Stimulated activated CD4-positive, alpha-beta T cell treated with anti-CD3 and anti-CD28 coated beads, TNF-alpha, amount 100 ng/mL, for 1 hour (primary cell): ENCODE measurements at places on chromosomes 1 and 21.

GRCh38 chr1:230408971-230409370 is 17.2 kb downstream of the PGBD5 start:
- no peak for DNase-seq

- no peak for DNase-seq
These were observed 14.7 kb upstream of the OVAAL start for GRCh38 chr1:180544050-180544449.

DNA sequence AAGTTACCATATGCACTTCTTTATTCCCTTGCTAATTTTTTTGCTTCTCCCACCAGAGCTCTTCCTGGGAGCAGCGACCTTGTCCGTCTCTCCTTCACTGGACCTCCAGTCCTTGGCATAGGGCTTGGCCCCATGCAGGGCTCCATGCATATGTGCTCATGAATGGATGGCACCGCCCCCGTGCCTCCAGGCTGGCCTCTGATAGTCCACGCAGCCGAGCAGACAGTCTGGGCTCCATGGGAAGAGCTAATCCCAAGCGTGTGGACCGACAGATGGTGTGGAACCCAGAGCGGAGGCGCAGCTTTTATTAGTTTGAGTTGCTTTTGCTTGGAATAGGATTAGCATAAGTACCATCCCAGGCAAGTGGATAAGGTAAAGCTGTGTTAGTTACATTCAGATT is 41.8 kb downstream of the CDCP2 start:
- DNase-seq = no peak

- no peak for DNase-seq
These were observed 173.6 kb downstream of the COP1 start for GRCh38 chr1:176033474-176033873.

GRCh38 chr1:178518894-178519293 is 6.0 kb downstream of the TEX35 start:
- no peak for DNase-seq

- DNase-seq = no peak
These were observed 38.2 kb downstream of the ARHGEF11 start for GRCh38 chr1:157007306-157007705.

DNA sequence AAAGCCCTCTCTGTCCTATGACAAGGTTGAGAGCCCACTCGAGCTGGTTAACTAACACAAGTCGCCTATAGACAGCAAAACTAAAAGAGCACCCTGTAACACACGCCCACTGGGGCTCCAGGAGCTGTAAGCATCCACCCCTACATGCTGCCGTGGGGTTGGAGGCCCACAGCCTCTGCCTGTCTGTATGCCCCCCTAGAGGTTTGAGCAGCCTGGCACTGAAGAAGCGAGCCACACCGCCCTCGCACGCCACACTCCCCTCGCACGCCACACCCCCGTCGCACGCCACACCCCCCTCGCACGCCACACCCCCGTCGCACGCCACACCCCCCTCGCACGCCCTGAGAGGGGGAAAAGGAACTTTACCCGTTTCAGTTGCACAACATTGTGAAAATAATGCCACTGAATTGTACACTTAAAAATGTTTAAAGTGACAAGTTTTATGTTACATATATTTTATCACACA is 13.2 kb upstream of the HMGCL start:
- peak; percentile 38 for DNase-seq

- no peak for DNase-seq
These were observed 36.8 kb downstream of the NTPCR start for GRCh38 chr1:232987046-232987773.

GRCh38 chr1:158257888-158258287 is 3.7 kb downstream of the CD1A start:
- DNase-seq = no peak

- DNase-seq = no peak
These were observed 6.3 kb downstream of the FHL3 start for GRCh38 chr1:37998913-37999429.

- no peak for DNase-seq
These were observed 160.2 kb upstream of the IRF2BP2 start for GRCh38 chr1:234769986-234770795.

DNA sequence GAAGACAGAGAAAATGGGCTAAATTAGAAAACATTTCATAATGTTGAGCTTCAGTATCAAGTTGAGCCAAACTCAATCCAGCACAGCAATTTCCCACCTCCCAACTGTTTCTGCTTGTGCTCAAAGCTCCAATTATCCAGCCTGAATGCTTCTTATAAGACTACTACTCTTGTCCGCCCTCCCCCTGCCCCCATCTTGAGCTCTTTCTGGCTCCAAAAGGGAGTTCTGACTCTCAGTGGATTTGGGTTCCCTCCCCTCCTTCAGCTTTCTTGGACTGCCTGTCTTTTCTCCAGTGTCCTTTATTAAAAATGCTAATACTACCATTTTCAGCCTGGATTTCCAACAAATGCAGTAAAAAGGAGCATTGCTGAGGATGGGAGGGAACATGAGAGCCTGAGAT is 174.8 kb downstream of the ASTN1 start:
- DNase-seq = no peak

DNA sequence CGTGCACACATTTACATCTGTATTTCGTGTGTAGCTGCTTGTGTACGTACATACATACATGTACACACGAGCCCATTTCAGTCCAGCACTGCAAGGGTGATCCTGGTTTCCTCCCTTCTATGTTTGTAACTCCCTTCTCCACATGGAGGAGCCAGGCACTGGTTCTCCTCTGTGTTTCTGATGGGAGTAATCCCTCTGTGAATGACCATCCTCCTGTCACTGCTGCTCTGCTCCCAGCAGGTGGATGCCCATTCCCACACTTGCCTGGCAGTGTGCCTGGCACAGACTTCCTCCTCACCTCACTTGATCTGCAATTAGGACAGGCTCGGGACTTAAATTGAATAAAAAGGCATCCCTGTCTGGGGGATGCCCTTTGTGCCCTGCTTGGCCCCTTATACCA is 37.1 kb downstream of the TRAPPC10 start:
- no peak for DNase-seq

DNA sequence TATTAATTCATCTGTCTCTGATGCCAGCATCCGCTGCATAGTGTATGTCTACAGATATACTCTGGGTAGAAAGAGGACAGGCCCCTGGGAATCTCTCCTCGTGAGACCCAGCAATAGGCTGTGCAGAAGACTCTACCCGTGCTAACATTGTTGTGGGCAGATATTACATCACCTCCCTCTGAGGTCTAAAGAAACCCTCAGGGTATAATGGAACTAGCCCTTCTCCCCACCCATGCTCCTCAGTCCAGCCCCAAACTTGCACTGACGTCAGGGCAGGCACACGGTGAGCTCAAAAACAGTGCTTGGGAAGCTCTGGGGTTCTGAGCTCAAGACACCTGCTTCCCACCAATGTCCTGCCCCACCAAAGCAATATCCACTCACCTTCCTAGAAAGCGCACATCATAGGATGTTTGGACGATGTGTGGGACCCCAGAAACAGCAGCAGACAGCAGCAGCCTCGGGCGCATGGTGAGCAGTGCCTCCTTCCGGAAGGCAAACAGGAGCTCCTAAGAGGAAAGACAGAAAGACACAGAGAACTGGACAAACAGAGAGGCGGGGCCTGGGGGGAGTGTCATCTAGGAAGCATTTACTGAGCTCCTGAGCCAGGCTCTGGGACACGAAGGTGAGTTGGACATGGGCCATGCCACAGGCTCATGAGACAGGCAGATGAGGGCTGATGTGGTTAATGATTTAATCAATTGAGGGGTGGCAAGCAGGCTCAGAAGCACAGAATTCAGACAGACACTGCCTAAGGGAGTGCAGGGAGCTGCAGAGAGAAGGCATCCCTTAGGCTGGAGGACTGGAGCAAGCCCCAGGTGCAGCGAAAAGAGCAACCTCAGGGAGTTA is 4.8 kb downstream of the OVGP1 start:
- DNase-seq = no peak

DNA sequence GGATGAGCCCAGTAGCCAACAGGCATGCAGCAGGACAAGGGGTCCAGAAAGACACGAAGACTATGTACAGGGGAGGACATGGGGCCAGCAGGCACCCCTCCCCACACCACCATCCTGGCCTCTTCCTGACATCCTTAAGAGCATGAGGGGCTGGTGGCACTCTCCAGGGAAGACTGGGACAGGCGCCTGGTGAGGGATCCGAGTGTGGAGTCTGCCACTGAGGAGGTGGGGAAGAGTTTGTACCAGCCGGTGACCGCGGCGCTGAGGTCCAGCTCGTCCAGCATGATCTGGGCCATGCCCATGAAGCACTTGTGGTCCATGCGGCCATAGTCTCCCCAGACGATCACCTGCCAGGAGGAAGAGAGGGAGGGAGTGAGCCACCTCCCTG is 39.1 kb downstream of the RIMS3 start:
- no peak for DNase-seq

DNA sequence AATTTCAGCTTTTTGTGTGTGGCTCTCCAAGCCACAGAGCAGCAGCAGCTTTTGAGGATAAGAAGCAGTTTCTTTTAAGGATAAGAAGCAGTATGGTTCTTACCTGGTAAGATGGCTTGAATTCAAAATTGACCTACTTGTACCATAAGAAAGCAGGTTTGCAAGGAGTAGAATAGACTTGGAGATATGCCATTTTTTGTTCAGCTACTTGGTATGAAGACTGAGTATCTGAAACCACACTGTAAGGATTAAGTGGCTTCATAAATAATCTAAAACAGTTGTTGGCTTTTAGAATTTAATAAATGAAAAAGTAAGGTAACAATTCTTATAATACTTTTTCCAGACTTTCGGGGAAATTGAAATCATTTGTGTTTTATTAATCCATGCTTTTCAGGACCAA is 74.2 kb downstream of the ATF6 start:
- DNase-seq = no peak

GRCh38 chr1:110463725-110464124 is 12.8 kb downstream of the PROK1 start:
- no peak for DNase-seq

DNA sequence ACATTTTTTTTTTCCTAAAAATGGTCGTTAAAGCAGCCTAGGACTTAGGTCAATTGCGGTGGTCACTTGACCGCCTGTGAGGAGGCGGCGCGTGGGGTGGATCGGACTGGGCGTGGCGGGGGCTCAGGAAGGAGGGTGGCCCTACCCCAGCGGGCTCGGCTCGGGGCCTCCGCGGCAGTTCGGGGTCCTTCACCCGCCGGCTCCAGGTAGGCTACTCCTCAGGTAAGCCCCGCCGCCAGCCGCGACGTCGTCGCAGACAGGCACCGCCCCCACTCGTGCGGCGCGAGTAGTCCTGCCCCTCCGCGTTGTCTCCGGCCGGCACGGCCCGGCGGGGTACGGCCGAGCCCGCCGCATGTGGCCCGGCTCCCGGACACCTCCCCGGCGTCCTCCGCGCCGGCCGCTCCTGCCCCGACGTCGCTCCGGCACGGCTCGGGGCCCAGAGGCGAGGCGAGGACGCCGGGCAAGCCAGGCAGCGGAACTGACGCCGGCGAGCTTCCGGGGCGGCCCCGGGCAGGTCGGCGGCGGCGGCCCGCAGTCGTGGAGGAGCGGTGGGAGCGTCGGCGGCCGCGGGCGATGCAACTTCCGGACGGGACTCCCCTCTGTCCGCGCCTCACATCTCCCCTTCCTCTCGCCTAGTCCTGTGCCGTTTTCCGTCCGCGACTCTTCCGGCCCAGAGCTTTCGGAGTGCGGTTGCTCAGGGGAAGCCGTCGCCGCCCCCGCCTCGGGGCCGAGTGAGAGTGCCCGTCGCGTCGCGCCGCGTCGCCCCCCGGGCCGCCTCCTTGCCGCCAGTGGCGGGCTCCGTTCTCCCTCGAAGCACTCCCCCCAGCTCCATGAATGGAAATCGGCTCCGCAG is at the start of gene AGO3:
Gene AGO3, plus strand, starts transcription at position 513 of the 853 bp plus-strand sequence. Its CDS starts 322 bp downstream, at position 835.
- peak; percentile 72 for DNase-seq

GRCh38 chr1:169928438-169929209 is 34.9 kb upstream of the SCYL3 start:
- no peak for DNase-seq

GRCh38 chr1:237105826-237106225 is 63.8 kb downstream of the RYR2 start:
- DNase-seq = no peak

DNA sequence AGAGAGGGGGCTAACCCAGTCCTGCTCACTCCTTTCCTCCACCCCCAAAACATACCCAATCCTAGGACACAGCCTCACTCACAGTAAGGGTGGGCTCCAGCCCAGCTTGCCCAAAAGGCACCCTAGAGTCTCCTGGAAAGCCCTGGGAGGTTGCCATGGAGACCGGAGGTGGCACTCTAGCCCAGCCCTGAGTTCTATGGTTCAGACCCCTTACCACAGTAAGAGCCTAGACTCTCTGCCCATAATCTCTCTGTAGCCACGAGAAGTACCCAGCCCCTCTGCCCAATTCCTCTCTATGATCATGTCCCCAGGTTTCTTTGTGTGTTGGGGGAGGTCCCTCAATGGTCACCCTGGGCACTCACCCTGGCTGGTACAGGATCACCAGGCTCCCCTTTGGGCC is 14.4 kb downstream of the COL16A1 start:
- no peak for DNase-seq

GRCh38 chr1:94396356-94397010 is 21.7 kb upstream of the ABCD3 start:
- no peak for DNase-seq

GRCh38 chr1:205972491-205973168 is 29.4 kb upstream of the SLC26A9 start:
- no peak for DNase-seq

DNA sequence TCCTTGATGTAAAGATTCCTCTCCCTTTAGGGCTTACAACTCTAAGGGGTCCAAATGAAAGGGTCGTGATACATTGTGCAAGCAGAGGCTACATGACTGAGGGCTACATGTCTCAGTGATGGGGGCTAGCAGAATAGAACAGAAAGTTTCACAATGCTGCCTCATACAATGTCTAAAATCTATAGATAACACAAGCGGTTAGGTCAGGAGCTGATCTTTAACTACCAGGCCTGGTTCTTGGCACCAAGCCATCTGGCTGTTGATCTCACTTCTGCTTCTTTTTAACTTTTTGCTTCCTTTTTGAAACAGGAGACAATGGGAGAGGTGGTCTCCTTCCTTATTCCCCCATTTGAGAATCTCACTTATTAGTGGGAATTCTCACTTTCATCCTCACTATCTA is 710.2 kb downstream of the AMY1C start:
- DNase-seq = no peak

DNA sequence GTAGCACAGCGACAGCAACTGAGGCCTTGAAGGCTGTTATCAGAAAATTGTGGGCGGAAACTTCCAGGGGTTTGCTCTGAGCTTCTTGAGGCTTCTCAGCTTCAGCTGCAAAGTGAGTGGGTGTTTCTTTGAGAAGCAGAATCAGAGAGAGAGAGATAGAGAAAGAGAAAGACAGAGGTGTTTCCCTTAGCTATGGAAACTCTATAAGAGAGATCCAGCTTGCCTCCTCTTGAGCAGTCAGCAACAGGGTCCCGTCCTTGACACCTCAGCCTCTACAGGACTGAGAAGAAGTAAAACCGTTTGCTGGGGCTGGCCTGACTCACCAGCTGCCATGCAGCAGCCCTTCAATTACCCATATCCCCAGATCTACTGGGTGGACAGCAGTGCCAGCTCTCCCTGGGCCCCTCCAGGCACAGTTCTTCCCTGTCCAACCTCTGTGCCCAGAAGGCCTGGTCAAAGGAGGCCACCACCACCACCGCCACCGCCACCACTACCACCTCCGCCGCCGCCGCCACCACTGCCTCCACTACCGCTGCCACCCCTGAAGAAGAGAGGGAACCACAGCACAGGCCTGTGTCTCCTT is at the start of gene FASLG:
Gene FASLG, plus strand, starts transcription at position 233 of the 583 bp plus-strand sequence. Its CDS starts 99 bp downstream, at position 332.
- DNase-seq = no peak
